ENCODE measurements at places on chromosomes 13 and 19. TPM values are rescaled to one million over a fixed set of nuclear protein-coding genes. Genes with fewer than 3 reads are reported as not detected.

DNA sequence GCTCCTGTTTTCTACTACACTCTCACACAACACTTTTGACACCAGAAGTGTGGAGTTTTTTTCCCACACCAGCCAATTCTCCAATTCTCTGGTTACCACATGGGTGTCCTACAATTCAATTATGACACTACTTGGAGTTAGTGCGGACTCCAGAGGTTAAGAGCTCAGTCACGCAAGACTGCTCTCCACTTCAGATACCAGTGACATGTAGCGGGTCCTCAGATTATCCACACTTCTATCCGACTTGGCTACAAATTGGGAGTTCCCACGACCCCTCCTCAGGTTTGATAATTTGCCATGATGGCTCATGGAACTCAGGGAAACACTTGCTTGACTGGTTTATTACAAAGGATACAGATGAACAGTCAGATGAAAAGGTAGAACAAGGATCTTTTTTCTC, 32.9 kb downstream of the PAN3 start:
- DNase-seq: no peak

The NCAN gene
- total RNA-seq: not detected

DNA sequence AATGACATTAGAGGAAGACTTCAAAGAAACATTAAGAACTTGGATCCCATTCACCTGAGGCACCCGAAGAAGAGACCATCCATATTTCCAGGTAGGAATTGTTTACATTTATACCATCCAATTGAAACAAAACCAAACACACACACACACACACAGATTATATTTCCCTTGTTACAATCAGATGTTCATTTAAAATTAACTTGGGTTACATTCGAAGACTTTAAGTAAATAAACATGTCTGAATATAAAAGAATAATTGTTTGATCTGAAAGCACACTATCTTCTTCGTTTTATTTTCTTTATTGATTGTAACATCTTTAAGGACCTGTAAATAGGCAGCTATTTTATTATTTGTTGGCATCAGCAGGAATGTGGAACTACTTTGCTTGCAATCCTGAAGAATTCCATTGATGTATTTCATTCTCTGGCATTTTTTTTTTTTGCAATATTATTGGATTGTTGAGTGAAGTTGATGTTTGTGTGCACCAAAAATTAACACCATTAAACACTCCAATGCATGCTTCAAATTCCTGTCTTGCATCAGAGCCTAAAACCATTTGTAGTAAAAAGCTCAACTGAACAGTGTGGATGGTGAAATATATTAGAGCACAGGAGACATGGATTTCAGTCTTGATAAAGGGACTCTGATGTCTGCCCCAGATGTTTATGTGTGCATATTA, 85.3 kb upstream of the FRY start:
- no peak for DNase-seq

The IGFLR1 gene
- total RNA-seq: 74.6 TPM

The TYROBP gene
- not detected for total RNA-seq

The NHLRC3 gene
- 20.4 TPM for total RNA-seq

The PRKD2 gene
- total RNA-seq: 76.8 TPM

DNA sequence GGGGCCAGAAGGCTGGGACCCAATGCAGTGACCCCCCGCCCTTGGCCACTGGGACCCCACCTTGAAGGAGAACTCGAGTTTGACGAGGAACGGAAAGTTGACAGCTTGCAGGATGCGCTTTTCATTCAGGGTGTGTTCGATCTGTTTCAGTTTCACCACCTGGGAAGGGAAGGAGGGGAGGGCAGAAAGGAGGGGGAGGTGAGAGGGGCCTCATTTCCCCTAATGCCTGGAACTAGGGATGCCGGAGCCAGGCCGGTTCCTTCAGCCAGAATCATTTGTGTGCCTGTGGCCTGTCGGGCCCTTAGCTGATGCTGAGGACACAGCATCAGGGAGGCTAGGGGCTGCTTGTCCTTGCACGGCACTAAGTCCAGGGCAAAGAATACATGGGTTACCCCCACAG, 12.2 kb upstream of the SAMD1 start:
- DNase-seq: no peak

The LRFN3 gene
- 10.1 TPM for total RNA-seq

GRCh38 chr19:55959996-55960675, 12.5 kb downstream of the NLRP8 start:
- no peak for DNase-seq

GRCh38 chr19:49453013-49453756, at the start of gene ALDH16A1:
ALDH16A1 (plus strand) TSS chr19:49453225; CDS start chr19:49453332, 107 bp downstream.
- DNase-seq: peak; percentile 97

GRCh38 chr13:113902986-113903775, 39.3 kb upstream of the GAS6 start:
- DNase-seq: no peak

- DNase-seq: no peak
These were observed at the start of gene ANGPTL4 for GRCh38 chr19:8363803-8364771. ANGPTL4 (plus strand) TSS chr19:8364155; CDS start chr19:8364322, 167 bp downstream.

DNA sequence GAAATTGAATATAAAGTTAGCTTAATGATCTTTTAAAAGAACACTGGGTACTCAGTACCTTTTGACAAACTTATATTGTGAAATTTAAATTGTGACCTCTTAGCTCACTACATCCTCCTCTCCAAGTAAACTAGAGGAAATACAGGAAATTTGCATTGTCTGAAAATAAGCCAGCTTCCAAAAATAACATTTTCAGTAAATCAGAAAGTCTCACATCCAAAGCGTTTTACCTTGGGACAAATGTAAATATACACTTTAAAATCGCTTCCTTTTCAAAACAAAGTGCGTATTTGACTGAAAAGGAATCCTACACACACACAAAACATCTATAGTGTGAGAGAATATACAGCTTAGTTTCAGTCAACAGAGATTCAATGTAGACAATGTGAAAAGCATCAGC, 2.1 kb upstream of the EFNB2 start:
- DNase-seq: no peak

The FLT1 gene
- 25.5 TPM for total RNA-seq

DNA sequence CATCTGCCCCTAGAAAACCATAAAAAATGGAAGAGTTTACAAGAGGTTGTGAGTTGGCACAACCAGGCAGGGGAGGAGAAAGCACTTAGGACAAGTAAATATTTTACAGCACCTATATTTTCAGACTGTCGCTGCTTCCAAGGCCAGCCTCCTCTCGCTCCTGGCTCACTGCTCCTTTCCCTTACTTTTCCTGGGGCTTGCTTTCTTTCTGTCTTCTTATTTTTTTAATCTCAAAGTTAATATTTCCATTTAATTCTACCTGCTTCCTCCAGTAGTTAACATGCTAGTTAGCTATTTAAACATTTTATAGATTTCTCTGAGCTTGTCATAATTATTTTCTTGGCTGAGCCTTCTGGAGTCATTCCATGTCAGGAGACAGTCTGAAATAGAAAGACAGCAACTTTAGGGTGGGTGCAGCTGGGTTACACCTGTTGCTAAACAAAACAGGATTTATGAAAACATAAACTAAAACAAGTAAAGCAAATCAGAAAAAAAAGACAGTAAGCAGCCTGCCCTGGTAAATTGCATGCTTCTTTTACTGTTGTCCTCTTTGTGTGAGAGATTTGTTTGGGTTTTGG, 330.1 kb downstream of the DLEU7 start:
- no peak for DNase-seq

GRCh38 chr13:32173881-32174280, 141.3 kb downstream of the ZAR1L start:
- no peak for DNase-seq

DNA sequence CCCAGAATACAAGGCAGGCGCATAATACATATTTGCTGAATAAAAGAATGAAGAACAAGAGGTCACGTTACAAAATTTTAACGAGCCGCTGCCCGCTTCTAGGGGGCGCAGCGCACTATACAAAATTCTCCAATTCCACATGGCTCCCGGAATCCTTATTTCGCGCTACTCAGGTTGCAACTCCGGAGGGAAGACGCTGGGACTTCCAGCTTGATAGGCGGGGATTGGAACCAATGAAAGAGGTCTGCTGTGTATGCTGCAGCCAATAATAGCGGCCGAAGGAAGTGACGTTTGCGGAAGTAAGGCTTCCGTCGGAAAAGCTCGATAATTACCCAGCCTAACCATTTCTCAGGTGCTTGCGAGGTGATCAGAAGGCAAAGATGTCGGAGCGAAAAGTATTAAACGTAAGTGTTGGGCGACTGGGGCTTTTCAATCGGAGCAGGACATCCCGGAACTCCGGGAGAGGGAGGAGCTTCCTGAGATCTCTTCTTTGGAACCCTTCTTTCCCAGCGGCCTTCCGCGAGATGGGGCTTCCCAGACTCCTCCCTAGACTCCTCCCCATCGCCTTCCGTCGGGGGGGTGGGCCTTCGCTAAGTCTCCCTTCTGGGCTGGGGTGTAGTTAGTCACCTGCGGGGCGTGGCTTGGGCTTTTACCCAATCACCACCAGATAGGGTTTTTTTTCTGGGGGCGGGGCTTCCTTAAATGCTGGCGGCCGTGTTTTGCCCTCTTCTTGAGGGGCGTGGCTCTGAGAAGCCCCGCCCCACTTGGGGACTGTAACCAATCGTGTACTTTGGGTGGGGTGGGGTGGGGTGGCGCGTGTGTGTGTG, at the start of gene YJU2:
TSS of gene YJU2 (plus strand) at position 314 of the 827 bp plus-strand sequence. CDS start at position 381, 67 bp downstream.
- peak; percentile 99 for DNase-seq

DNA sequence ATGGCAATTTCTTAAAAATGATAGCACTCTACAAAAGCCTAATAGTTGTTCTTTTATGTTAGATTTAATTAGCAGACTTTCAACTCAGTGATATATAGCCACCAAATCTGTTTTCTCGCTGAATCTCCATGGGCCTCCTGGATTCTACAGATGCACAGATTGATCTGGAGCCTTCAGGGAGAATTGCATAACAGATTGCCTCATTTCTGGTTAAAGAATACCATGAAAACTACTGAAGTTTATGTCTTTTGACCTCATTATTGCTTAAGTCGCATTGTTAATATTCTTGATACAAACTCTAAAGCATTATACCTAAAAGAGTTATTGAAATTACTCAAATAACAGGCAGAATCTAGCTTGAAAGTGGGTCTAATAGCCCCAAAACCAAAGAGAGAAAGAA, 53.7 kb upstream of the PRR20A start:
- no peak for DNase-seq

DNA sequence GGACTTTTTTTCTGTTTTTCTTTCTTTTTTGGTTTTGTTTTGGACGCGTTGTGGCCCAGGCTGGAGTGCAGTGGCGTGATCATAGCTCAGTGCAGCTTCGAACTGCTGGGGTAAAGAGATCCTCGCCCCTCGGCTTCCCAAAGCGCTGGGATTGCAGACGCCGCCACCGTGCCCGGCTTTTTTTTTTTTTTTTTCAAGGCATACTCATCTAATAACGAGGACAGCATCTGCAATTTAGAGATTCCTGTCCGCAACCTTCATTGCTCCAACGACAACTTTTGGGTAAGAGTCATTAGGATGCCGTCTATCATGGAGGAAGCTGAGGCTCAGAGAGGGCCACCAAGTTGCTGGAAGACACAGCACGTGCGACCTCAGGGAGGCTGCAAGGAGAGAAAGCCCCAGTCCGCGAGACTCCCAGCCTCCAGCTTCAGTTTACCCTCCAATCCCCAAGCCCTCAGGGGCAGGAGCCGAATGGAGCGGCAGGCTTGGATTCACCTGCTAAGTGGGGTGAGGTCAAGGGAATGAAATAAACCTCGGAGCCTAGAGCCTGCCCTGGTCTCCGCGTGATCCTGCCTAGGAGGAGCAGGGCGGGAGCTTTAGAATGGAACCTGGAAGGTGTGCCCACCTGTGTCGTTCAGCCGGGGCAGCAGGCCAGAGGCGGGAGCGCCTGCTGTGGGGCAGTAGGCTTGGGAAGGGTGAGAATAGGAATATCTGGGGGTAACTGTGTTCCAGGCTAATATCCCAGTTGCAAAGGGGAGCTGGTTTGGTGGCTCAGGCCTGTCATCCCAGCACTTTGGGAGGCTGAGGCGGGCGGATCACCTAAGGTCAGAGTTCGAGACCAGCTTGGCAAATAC, 676 bp upstream of the POLRMT start:
- no peak for DNase-seq

- DNase-seq: no peak
These were observed 11.6 kb downstream of the C19orf47 start for GRCh38 chr19:40336601-40336900.

- DNase-seq: no peak
These were observed 3.2 kb downstream of the RASL11A start for GRCh38 chr13:27273658-27274425.
